ENCODE measurements at places on chromosomes 13 and 19.

GRCh38 chr13:26560456-26560855, 3.0 kb downstream of the WASF3 start:
- no peak for DNase-seq

- peak; percentile 45 for DNase-seq
Measured at GRCh38 chr19:13015361-13016223, 20.3 kb downstream of the NFIX start.

DNA sequence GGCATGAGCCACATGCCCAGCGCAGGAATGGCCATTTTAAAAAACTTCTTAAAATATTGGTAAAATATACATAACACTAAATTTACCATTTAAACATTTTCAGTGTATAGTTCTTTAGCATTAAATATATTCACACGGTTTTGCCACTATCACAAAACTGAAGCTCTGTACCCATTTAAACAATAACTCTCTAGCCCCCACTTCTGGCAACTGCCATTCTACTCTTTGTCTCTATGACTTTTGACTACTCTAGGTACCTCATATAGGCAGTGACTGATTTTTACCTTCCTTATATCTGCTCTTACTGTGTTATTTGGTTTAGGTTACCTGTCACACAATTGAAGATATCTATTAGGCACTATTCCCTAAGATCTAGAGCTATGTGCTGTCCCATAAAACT, 2.3 kb upstream of the KBTBD7 start:
- peak; percentile 16 for DNase-seq

DNA sequence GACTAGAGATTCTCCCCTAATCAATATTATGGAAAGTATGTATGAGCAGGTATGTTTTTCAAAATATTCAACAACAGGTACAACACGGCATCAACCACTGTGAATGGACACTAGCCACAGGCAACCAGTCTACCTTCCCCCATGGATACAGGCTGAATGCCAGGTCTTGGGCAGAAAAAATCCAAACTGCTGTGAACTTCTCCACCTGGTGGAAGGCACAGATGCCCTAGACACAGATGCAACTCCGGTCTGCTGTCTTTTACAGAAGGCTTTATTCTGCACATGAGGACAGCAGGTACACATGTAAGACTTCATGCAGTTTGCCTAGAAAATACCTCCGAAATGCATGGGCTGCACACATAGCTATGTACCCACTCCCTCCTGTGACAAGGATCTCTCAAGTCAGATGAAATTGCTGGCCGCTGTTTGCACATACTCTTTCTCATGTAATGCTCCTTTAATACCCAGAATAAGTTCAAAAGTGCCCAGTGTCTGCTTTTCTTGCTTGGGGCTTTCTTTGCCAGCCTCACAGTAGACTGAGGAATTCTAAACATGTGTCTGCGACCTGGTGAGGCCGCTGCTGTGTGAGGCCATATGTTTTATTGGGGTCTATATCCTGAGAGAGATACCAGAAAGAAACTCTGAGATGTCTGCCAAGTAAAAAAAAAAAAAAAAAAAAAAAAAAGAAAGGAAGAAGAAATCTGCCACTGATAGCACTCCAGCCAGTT, 325.9 kb downstream of the FOXO1 start:
- DNase-seq, result no peak

DNA sequence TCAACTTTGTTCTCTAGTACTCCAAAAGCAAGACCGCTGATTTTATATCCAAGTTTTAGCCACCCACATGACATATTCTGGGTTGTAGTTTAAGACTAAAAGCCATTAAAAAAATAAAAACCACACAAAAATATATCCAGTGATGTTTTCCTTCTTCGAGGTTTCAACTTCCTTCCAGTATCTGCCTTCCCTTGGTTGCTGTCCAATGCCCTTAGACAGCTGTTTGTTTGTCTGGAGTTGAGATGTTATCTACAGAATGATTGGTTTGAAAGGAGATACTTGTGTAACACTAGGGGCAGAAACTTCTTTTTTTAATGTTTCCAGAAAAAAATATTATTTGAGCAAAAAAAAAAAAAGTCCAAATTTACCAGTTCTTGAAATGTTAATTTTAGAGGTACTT, 591.5 kb upstream of the PCDH9 start:
- no peak for DNase-seq

- DNase-seq, result no peak
Measured at GRCh38 chr19:10008184-10008765, 2.0 kb downstream of the COL5A3 start.

GRCh38 chr19:4889034-4889815, 13.5 kb downstream of the ARRDC5 start:
- no peak for DNase-seq

DNA sequence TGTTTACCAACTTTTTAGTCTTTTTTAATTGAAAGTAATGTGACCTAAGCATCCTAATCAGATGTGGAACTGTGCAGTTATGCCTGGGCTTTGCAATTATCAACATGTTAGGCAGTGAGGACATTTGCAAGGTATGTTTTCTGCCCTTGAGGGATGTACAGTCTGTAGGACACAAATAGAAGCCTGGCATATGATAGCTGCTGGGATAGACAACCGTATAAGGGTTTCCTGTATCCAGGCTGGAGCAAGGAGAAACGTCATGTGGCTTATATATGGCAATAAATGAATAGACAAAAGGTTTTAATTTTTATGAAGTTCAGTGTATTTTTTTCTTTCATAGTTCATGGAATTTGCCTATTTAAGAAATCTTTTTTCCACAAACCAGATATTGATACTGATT, 2.0 kb upstream of the VPS36 start:
- DNase-seq, result no peak

DNA sequence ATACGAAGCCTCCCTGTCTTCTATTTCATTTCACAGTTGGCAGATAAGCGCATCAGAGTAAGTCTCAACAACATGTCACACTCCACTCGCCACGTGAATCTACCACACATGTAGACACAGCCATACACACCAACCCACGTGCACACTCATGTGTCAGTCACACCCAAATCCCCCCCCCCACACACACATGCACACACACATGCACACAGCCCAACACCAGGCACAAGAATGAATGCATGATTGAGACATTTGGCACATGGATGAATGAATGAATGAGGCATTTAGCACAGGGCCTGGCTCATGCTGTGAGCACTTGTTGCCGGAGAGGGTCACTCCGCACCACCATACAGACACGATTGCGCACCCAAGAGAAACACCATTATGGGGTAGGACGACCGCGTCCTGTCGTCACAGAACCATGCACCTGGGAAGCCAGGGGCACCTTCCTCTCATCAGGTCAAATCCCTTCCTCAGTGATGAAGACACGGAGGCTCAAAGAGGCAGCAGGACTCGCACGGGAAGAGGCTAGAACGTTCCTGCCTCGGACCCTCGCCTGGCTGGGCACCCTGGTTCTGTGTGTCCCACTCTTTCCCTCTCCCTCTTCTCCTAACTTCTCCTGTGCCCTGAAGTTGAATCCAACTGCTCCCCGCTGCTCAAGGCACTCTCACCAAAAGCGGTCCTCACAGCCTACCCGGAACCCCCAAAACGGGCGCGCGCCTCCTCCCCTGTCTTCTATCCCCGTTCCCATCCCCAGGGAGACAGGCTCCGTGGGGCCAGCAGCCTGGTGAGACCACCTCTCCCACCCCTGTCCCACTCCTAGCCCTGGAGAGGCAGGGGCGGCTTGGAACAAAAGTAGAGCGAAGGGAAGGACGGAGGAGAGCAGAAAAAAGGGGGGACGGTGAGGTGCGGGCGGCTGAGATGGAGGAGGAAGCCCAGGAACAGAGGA, 1.3 kb downstream of the MEIS3 start:
- no peak for DNase-seq

DNA sequence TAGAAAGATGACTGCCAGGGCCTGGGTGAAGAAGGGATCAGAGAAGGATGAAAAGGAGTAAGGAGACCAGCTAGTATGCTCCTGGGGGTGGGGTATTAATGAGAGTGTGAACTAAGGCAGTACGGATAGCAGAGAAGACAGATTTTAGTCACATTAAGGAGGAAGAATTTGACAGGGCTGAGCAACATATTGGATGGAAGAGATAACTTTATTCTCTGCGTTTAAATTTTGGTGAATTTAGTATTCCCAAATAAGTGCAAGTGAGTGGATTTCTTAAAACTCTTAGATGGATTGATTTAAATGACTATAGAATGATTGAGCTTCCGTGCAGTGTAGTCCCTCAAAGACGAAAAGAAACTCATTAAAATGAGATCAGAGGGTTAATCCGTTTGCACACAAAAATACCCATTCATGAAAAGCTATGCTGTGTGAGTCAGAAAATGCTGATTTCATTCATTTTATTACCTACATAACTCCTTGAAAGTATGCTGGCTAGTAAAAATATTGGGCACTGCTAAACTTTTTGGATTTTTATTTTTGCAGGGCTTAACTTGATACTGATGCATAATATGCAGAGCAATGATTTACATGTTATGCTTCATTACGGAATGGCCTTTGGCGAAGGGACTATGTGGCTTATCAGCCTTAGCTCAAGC, 54.1 kb downstream of the WDFY2 start:
- DNase-seq, result no peak

GRCh38 chr13:112874751-112875300, 94.2 kb upstream of the MCF2L start:
- DNase-seq, result no peak

DNA sequence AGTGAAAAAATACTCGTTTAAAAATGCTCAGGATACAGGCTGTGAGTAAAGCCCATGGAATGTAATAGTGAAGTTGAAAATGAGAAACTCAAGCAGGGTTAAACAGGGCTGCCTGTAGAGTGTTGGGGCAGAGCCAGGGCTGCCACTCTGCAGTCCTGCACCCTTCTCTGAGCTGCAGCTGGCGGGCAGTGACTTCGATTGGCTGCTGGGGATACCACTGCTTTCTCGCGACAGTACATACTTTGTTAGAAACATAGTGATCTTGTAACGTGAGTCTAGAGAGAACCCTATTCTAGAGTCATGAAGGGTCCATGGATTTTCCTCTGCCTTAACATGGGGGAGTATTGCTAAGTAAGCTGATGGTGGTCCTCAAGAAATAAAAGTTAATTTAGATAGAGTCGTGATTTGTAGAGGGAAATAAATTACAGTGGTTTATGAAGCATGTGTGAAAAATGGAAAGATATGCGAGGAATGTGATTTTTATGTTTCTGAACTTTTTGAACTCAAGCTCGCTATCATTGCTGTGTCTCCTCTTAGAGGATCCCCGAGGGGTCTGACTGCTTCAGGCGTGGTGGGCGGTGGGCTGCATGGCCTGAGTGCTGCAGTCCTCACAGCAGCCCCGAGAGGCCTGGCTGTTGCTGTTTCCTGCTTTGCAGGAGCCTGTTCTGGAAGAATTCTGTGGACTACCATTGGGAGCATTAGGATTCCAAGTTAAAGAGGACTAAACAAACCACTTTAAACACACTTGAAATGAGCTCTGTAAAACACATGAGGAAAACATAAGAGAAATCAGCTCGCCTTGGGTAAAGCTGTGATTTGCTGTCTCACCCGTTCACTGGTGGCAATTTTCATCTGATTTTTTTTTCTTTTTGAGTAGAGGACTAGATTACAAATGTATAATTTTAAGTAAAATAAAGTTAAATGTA, 95.7 kb downstream of the ARHGEF7 start:
- DNase-seq, result no peak

DNA sequence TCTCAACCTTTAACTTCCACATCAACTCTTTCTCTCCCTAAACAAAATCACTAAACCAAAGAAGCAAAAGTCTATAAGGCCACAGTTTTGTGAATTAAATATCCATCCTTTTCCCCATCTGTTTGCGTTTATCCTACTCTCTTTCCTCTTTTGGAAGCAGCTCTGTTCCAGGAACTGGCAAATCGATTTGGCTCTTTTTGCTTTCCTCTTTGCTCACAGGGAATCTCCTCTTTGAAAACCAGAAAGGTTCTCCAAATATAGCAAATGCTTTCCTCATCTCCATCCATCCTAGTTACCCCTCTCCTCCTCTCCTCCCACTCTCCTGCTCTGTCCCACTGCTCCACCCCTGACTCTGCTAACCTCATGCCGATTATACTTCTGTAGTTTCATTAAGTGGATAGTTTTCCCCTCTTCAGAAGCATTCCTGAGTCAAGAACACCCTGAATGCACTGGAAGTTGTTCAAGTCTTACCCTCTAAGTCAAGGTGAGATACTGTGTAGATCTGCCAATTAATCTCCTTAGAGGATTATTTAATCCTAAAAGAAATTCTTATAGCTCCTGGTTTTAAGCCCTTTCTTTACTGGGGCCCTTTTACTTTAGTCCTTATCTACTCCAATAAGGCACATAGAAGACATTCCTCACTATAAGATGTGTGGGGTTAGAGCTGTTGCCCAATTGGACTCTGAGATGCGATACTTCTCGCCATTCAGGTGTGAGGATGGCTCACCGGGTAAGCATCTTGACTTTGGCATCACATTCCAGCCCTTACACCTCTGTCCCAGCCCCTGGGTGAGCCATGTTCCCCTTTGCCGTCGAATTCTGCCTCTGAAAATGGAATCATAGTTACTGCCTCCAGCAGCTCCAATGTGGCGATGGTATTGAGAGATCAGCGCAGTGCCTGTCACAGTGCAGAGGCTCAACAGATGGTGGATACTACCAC, 67.6 kb downstream of the COL4A2 start:
- no peak for DNase-seq

- DNase-seq, result no peak
Measured at GRCh38 chr19:29963576-29963975, 21.5 kb downstream of the URI1 start.

DNA sequence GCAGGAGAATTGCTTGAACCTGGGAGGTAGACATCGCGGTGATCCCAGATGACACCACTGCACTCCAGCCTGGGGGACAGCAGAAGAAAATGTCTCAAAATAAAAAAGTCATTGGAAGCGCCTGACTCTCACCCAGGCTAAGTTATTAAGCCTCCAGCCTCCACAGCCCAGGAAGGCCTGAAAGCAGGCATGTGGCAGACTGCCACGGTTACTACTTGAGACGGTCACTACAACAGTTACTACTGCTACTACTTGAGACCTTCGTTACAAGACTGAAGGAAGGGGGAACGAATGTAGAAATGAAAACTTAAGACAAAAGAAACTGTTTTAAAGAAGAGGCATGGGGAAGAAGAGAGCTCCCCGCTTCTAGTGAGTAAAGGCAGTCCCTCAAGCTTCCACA, 9.6 kb downstream of the PRR22 start:
- no peak for DNase-seq

DNA sequence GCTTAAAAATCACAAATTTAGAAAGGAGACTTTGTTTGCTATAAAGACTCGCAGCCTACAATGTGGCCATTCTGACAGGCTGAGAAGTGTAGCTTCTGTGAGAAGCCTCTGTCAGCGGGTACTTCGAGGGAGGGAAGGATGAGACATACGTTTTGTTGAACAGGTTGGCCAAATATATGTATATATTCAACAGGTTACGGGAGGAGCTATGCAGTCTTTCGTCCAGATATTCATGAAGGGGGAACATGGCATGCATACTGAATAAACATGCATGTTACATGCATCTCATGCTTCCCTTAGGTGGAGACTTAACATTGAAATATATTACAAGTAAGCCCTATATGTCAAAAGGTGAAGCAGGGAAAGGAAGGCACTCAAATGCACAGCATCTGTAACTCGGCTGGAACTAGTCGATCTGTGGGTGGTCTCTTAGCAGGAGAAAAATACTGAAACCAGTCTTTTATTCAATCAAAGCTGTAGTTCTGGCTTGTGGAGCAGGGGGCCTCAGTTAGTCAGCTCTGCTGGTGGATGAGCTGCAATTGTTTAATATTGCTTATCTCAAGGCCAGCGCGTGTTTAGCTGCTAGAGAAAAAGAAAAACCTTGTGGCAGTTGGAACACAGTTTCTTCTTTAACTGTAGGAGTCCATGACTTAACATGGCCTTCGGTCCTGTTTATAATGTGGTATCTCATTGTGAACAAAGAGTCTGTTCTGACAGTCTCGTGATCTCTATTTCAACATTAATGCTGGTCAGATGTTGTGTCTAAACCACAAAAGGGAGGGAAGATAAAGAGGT, 94.3 kb downstream of the FAM216B start:
- no peak for DNase-seq

- DNase-seq, result no peak
Measured at GRCh38 chr13:94646904-94647303, 45.2 kb downstream of the GPR180 start.

All from hematopoietic multipotent progenitor cell treated with erythropoietin and hydrocortisone succinate and interleukin-3 and kit ligand, for 15 days (in vitro differentiated cells).